ENCODE measurements at places on chromosomes 16 and 17.

- no peak for DNase-seq
Observed at GRCh38 chr16:11784038-11784369, 13.1 kb downstream of the ZC3H7A start.

DNA sequence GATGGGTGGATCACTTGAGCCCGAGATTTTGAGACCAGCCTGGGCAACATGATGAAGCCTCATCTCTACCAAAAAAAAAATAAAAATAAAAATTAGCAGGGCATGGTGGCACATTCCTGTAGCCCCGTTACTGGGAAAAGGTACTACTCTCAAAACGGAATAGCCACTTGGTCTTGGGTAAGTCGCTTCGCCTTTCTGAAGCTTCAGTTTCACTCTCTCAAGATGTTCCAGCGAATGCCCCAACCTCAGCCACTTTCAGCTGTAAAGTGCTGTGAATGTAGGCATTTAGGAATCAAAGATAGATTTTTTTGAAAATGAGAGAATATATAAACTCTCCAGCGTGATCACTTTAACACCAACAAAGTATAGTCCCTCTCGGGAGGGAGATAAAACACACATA lies 154.1 kb upstream of the HS3ST3A1 start:
- DNase-seq: no peak

- DNase-seq: peak; percentile 43
Observed at GRCh38 chr16:20675488-20676267, 21.8 kb downstream of the ACSM1 start.

GRCh38 chr17:79915850-79916430 lies 76.7 kb upstream of the CBX4 start:
- no peak for DNase-seq

DNA sequence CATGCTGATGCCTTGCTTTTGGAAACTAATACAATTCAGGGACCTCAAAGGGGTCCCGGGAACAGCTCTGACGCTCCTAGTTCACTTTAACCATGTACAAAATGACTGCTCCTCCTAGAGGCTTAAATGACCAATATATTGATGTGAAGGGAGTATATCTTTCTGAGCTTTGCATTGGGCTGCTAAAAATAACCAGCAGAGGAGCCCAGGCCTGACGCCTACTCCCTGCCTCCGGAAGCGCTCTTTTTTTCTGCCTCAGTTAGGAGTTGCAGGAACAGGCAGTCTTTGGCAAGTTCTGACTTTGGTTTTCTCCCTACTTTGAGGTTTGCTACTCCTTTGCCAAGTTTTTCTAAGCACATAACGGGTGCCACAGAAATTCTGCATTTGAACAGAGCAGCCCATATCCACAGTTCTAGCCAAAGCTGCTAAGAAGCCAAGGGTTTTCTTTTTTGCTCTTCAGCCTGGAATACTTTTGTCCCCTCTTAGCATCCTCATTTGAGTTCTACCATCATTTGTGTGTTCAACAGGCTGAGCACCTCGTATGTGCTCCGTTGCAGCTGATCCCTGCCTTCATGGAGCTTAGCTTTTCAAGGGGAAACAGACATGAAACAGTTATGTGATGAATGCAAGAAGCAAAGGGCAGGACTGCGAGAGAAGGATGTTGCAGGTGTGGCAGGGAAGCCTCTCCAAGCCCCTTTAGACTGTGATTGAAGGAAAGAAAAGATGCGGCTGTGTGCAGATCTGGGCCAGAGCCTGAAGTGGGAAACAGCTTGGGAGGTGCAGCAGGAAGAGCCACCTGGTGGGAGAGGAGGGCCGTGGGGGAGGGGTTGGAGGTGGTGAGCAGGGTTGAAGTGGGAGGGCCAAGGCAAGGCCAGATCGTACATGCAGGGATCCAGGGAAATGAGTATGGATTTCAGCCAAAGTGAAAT lies 2.8 kb upstream of the NAGPA start:
- DNase-seq: no peak

DNA sequence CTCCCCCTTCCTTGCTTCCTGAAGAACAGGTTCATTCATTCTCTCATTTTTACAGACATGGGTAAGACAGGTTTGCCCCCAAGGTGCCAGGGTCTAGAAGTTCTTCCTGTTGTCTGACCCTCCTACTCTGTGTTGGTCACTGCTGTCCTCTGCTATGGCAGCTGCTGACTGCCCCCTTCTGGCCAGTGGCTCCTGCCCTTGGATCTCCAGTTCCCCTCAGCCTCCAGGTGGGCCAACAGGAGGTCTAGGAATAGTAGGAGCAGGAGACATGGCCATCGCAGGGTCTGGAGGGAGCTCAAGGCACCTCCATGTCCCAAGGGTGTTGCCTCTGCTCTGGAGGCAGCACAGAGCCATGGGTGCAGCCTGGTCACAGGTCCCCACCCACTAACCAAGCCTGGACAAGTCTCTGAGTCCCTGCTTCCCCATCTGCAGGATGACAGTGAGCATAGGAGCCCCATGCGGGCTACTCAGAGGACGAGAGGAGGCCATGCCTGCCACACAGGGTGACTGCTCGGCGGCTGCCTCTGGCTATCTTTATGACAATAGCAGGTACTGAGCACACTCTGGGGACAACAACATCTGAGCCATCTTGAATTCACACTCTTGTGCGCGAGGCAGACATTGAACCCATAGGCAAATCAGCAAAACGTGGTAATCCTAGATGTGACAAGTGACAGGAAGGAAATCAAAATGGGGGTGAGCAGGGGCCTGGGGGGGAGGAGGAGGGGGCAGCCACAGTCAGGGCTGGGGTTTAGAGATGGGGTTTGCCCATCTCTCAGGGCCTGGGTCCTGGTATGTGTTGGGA lies 27.0 kb upstream of the NXPH3 start:
- DNase-seq: no peak

DNA sequence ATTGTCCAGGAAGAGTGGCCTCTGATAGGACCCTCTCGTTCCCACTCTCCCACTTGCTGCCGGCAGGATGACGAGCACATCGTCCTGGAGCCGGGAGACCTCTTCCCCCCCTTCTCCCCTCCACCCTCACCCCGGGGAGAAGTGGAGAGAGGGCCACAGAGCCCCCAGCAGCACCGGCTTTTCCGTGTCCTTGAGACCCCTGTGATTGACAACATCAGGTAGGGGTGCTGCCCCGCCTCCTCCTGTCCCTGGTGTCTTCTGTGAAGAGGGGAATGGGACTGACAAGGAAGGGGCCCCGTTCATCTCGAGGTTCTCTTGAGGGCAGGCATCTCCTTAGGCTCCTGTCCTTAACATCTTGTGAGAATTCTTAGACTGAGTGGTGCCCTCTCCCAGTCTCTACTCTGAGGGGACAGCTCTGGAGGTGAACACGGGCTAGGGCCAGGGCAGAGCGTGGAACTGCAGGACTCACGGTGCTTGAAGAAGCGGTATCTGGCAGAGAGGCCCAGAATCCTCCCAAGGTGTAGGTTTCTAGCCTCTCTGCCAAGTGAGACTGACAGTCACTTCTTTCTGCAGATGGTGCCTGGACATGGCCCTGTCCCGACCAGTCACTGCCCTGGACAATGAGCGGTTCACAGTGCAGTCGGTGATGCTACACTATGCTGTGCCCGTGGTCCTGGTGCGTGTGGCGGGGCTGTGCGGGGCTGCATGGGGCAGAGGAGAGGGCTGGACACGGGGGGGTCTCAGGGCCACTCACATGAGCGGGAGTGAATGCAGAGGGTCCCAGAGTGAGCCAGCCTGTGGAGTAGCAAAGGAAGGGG lies 26.4 kb downstream of the CASKIN2 start:
- DNase-seq: no peak
